Stimulated activated CD8-positive, alpha-beta memory T cell treated with anti-CD3 and anti-CD28 coated beads, Interleukin-7, amount 100 ng/mL, for 24 hours (primary cell): ENCODE measurements at places on chromosomes 11 and 22.

DNA sequence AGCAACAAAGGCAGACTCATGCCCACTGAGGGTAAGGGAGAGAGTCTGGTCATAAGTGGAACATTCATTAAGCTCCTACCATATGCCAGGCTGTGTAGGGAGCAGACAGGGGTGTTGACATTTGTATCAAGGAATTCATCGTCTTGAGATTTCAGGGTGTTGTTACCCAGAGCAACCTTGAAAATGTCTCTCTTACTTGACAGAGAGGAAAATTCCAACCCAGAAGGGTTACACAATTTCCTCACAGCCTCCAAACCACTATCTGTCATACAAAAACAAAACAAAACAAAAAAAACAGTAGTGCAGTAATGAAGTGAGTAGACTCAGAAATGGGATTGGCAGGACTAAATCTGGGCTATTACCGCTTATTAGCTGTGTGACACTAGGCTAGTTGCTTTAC is 113.2 kb downstream of the MIAT start:
- no peak for DNase-seq

- DNase-seq = no peak
Measured at GRCh38 chr11:1072116-1072820, 2.4 kb upstream of the MUC2 start.

DNA sequence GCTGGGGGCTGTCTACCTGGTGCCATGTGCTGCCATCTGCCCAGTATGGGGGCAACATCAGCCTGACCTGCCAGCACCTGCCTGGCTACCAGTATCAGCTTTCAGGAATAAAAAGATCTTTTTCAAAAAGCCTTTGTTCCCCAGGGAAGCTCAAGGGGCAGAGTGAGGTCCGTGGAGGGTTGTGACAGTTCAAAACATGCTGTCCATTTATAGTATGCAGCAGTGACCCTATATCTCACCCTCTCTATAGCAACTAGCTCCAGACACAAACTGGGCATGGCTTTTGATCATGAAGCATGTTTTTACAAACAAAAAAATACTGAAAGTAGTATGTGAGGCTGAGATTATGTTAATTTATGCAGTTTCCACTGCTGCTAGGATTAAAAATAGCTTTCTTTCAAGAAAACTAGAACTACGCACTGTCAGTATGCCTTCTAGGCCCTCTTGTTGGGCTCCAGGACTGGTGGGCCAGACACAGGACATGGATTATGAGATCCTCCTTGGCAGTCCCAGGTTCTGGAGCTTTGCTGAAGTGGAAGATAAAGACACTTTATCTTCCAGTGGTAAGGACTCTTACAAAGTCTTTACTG is 23.4 kb downstream of the NAV2 start:
- no peak for DNase-seq

GRCh38 chr11:31761636-31762035 is 49.5 kb downstream of the PAX6 start:
- no peak for DNase-seq

- no peak for DNase-seq
Measured at GRCh38 chr11:70845591-70846041, 406.8 kb downstream of the SHANK2 start.

GRCh38 chr11:60924110-60924905 is at the start of gene TMEM132A:
TSS of gene TMEM132A (plus strand) at chr11:60924460. CDS start at chr11:60924634, 174 bp downstream.
- DNase-seq = no peak

- DNase-seq = no peak
Measured at GRCh38 chr11:92967867-92968266, 1.6 kb upstream of the MTNR1B start.

GRCh38 chr11:131977231-131977630 is 606.8 kb downstream of the NTM start:
- DNase-seq = no peak

DNA sequence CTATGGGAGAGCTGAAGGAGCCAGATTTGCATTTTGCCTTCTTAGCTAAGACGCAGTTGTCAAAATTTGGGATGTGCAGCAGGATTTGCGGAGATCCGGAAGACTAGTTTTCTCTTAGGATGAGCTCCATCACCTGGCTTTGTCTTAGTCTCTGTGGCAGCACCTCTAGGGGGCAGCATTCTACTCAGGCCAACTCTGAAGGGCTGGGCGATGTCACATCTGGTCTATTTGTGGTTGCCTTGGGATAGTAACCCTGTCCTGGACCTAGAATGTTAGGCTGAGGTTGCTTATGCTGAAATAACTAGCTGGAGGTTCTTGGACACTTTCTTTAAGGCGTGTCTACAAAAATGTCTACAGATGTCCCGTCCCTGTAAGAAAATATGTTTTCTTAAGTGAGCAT is 116.2 kb downstream of the FAT3 start:
- no peak for DNase-seq

GRCh38 chr22:25754527-25755202 is 12.7 kb downstream of the MYO18B start:
- no peak for DNase-seq

GRCh38 chr11:11022125-11022730 is 164.4 kb upstream of the ZBED5 start:
- no peak for DNase-seq

DNA sequence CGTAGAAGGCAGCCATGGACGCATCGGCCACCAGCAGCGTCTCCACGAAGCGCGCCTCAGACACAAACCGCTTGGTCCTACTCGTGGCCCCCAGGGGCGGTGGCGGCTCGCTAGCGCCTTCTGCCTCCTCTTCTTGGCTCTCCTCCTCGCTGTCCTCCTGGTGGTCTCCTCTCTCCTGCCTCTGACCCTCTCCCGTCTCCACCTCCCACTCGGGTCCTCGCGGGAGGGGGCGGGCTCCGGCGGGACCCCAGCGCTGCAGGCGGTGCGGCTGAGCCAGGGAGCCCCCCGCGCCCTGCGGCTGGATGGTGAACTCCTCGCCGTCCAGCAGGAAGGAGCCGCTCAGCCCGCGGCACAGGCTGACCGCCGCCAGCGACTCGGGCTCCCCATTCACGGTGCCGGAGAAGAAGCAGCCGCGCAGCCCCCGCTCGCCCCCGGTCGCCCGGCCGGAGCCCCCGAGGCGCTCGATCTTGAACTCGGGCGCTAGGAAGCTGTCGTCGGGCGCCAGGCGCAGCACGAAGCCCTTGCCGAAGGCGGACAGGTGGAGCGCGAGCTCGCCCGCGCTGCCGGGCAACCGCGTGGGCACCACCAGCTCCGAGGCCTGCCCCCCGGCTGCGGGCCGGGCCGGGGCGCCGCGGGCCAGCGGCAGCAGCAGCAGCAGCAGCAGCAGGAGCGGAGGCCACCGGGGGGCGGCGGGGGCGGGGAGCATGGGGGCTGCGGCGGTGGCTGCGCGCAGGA is 661 bp downstream of the ADAMTS8 start:
- no peak for DNase-seq

DNA sequence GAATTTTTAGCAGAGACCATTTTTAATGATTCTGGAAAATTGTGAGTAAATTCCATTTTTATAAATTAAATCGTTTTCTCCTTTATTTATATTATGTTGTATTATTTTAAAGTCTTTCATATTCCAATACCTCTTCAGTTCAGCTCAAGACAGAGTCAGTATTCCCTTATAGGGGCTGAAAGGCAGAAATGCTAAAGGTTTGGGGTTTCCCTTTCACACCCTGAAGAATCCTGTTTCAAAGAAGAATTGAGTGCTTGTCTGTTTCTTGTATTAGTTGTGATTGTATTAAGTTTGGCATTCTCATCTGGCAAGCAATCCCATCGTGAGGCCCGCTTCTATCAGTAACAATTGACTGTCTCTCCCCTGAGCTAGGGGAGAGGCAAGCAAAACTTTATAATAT is 57.4 kb downstream of the PACSIN2 start:
- no peak for DNase-seq

- peak; percentile 85 for DNase-seq
Measured at GRCh38 chr22:17084554-17085276, at the start of gene IL17RA. TSS of gene IL17RA (plus strand) at chr22:17085000. CDS start at chr22:17085092, 92 bp downstream.

GRCh38 chr11:36508743-36509142 is 1.3 kb downstream of the TRAF6 start:
- no peak for DNase-seq

- no peak for DNase-seq
Measured at GRCh38 chr11:121412000-121412587, 40.0 kb upstream of the SORL1 start.

GRCh38 chr11:95322539-95322938 is 91.5 kb upstream of the SESN3 start:
- DNase-seq = no peak

- no peak for DNase-seq
Measured at GRCh38 chr22:17873116-17873515, 98.8 kb upstream of the BID start.

- no peak for DNase-seq
Measured at GRCh38 chr11:102874852-102875251, at the start of gene MMP12. TSS of gene MMP12 (minus strand) at chr11:102874982. CDS start at chr11:102874937, 45 bp downstream.

GRCh38 chr22:24812950-24813775 is 7.2 kb downstream of the SGSM1 start:
- DNase-seq = no peak

GRCh38 chr11:3359092-3359824 is 19.7 kb downstream of the ZNF195 start:
- no peak for DNase-seq

DNA sequence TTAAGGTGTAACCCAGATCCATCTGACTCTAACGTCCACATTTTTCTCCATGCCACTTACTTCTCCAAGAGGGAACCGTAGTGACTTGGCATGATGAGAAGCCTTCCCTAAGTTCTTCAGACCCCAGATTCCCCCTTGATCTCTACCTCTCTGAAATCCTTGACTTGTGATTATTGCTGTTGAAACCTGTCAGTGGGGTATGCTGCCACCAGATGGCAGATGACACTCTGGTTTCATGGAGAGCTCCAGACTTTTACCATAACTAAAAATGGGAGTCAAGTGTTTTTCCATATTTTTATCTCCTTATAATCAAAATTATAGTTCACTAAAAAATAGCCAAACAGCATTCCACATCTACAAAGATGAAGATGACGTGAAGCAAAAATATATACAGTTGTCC is 504.2 kb downstream of the SOX6 start:
- no peak for DNase-seq

DNA sequence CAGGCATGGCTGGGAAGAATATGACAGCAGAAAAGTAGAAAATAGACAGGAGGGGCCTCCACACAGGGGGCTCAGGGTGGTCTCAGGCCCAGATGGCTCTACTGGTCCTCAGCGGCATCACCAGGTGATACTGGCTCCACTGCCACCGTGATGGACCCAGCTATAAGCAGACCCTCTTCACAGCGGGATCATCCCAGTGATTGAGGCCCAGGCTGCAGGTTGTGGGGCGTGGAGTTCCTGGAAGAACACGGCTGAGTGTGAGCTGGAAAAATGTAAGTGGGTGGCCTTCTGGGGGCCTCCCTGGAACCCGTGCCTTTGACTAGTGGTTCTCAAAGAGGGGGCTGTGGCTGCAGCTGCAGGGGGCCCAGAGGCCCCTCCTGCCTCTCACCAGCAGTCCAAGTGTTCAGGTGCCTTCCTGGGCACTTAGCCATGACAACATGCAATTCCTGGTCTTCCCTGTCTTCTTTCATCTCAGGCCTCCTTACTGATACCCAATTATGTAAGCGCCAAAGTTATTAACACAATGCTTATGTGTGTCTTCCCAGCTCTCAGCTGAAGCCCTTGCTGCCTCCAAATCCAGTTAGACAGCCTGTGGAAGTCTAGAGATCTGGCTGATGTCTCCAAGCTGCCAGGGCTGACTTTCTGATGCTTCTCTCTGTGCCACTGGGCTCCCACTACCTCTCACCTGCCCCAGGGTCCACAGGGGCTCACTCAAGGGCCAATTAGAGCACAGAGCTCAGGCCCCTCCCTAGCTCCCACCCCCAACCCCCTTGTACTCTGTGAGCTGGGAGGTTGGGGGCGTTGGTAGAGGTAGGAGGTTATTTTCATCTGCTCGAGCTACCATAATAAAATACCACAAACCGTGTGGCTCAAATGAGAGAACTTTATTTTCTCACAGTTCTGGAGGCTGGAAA is 110.1 kb upstream of the LMO1 start:
- no peak for DNase-seq

DNA sequence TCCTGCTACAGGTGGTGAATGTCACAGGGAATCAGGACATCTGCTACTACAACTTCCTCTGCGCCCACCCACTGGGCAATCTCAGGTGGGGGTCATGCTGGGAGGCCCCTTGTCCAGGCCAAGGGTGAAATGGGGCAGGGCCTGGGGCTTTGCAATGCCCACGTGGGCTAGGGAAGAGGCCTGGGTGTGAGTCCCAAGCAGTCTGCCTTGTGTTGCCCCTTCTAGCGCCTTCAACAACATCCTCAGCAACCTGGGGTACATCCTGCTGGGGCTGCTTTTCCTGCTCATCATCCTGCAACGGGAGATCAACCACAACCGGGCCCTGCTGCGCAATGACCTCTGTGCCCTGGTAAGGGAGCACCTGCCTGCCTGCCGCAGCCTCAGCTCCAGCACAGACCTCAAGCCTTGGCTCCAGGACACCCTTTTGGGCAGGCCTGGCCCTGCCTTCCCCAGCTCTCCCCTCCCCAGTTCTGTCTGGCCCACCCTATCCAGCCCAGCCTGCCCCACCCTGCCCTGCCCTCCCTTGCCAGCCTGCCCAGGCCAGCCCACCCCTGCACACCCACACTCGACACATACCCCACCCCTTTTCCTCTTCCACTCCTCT is 9.1 kb upstream of the TAGLN start:
- DNase-seq = no peak

DNA sequence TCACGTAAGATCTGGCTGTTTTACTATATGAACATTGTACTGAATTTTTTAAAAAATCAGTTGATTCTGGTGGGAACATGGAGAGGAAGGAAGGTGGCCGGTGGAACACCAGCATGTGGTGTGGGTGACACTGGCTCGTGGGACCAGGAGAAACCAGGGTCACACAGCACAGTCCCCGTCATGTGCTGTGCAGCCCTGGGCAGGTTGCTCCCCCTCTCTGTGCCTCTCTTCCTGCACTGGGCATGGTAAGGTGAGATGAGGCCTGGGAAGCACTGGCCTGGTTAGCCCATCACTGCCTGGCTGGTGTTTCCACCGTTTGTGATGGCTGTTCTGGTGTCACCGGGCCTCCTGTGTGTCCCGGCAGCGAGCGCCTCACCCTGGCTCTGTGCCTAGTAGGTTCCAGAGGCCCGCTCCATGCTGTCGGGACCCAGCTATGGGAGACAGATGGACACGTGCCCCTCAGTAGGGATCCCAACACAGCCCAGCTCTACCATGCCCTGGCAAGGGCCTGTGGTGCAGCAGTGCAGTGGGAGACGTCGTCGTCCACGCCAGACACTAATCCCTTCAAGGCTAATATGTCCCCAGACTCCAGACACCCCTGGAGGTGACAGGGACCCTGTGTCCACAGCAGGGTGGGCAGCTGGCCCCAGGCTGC is 88.2 kb upstream of the LINC01488 start:
- no peak for DNase-seq

GRCh38 chr11:47552056-47552565 is 821 bp downstream of the CELF1 start:
- DNase-seq = no peak
